Omental fat pad (tissue), 4 donors: ENCODE measurements at places on chromosomes 13 and 19.

- DNase-seq, result no peak
These were observed 4.3 kb downstream of the NDFIP2 start for GRCh38 chr13:79485014-79485811.

GRCh38 chr19:48591021-48591420, 15.5 kb upstream of the SPACA4 start:
- DNase-seq, result no peak

GRCh38 chr13:26325876-26326275, 71.9 kb downstream of the CDK8 start:
- no peak for DNase-seq

DNA sequence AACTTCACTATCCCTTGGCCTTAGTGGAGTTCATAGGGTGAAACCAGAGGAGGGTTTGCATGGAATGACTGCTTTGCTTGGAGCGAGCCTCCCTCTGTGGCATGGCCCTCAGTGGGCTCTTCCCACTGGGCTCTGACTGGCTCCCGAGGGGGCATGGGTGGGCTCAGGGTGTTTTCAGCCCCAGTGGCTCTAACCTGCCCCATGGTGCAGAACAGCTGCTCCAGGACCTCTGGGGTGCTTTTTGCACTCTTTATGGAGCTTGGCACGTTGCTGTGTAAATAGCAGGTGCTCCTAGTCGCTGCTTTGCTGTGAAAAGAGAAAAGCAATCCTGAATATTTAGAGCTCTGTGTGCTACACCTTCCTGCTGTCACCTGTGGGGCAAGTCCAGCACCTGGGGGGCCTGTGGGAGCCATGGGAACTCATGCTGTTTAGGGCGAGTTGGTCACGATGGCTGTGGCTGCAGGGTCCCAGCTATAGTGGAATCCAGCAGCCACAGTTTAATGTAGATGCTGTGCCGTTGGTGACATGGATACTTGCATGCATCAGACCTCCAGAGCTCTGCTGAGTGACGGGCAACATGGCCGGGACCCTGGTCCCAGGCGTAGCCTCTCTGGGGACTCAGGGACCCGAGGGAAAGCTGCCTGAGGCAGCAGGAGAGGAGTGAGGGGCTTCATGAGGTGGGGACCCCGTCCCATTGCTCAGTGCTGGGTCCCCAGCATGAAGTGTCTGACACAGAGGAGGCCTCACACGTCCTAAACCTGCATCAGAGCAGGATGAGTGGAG, 14.3 kb upstream of the MCF2L start:
- no peak for DNase-seq

- DNase-seq, result no peak
These were observed 152.6 kb upstream of the HTR2A start for GRCh38 chr13:47049276-47049989.
